CD4-positive, alpha-beta T cell treated with Interleukin-6 for 4 hours (primary cell): ENCODE measurements at places on chromosomes 3 and 15.

DNA sequence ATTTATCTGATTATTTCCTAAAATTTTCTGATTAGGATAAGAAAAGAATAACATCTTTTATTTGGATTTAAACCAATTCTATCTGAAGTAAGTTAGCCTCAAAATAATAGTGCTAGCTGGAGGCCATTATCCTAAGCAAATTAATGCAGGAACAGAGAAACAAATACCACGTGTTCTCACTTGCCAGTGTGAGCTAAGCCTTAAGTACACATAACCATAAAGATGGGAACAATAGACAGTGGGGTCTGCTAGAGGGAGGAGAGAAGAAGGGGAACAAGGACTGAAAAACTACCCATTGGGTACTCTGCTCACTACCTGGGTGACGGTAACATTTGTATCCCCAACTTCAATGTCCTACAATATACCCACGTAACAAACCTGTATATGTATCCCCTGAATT lies 31.3 kb upstream of the LYSMD4 start:
- DNase-seq: no peak

DNA sequence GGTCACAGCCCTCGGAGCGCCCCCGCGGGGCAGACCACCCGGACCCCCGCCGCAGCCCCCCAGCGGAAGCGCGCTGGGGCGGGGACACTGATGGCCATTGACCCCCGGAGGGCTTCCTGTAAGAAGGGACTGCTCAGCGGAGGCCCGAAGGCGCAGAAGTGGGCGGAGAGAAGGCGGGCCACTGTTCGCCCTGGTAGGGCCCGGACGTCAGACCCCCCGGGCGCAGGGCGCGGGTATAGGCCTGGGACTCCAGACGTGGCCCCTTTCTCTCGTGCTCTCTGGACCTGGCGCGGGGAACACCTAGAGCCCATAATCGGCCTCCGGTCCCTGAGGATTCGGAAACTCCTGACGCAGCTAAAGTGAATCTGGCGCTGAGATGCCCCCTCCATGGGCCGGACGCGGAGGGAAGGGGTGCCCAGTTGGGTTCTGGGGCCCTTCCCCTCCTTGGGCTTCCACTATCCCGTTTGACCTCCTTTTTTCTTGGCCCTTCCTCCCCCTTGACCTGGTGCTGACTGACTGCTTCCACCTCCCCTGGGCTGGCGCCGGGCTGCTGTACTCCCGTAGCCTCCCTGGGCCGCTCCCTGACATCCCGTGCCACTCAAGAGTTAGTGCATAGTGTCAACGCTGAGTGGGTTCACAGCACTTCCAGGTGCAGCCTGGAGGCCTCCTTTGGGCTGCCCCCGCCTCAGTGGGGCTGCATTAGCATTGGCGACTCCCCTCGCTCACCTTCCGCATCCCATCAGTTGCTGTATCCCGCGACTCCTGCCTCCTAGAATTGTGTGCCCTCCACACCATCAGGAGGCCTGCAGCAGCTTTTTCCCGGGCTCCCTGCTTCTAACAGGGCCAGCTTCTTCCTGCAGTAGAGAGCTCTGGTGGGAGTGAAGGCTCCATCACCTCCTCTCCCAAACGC lies 694 bp downstream of the ABTB1 start:
- DNase-seq: peak; percentile 71

- DNase-seq: no peak
Observed at GRCh38 chr3:172080503-172080902, 41.1 kb downstream of the FNDC3B start.

DNA sequence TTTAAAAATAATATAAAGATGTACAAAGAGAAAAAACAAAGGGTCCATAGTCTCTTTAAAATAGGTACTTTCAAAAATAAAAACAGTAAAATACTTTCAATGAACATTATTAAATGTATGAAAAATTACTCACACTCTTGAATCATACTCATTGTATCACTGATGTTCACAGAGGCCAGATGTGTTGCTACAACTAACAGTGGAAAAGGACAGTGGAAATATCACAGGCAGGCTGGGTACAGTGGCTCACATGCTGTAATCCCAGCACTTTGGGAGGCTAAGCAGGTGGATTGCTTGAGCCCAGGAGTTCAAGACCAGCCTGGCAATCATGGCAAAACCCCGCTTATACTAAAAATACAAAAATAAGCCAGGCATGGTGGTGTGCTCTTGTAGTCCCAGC lies 26.8 kb downstream of the NPHP3 start:
- no peak for DNase-seq

DNA sequence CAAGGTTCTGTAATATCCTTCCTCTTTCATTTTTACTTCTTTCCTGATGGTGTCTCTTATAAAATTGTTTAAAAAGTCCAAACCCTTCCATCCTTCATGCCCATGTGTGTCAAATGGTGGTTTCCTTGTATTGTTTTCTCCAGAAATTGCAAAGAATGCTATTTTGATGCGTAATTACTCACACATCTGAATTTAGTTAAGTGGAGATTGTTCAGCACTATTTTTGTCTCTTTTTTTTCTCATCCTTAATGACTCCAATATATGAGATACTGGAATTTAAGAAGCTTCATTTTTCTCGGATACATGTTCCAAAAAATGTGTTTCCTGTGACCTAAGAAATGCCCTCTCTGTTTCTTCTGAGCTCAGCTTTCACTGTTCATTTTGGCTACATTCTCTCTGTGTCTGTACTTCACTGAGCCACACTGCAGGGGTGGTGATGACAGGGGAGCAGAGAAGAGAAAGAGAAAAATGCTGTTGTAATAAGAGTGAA lies 799.8 kb downstream of the DIPK2A start:
- no peak for DNase-seq

DNA sequence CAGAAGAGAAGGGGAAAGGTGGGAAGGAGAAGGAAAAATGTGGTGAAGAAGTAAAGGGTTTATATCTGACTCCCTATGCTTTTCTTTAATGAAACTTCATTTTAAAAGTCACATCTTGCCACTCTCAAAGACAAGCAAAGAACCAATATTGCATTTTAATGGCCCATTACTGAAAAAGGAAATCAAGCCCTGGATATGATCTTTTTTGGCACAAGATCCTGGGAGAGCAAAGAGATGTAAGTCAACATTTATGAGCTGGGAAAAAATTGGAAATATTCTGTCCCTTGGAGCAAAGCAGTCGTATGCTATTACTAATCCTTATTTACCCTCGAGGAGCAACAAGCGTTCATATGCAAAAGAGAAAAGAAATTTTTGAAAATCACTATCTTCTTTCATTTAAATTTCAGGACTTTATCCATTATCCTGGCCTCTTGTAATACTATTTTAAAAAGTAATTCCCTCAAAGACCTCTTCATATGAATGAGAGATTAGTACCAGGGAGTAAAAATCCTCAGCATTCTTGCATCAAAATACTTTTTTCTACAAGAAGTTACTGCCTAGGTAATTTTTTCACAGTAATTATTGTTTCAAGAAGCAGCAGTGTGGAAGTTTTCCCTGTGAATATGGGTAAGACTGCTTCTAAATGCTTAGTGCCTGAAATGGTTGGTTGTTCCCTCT lies 435.3 kb upstream of the PDZRN3 start:
- no peak for DNase-seq

DNA sequence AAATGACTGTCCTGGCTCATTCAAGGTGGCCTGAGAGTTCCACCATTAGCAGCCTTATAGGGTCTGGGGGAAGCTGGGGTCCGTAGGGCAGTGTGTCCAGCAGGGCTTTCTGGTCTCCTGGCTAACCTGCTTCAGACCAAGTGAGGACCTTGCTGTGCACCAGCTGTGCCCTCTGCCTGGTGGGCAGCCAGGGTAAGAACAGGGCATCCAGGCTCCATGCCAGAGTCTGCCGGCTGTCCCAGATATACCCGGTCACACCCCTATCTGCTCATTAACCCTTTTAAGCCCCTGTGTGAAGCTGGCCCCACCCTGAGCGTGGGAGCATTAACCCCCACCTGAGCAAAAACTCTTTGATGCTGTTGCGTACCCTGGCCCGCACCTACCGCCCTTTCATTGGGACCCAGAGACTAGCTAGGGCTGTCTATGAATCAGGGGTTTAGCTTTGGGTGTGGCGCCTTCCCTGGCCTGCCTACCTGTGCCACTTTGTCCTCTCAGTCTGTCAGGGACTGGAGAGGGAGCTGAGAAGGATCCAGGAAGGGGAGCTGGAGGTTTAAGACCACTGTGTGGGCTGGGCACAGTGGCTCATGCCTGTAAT lies 17.6 kb downstream of the SEMA3F start:
- no peak for DNase-seq

DNA sequence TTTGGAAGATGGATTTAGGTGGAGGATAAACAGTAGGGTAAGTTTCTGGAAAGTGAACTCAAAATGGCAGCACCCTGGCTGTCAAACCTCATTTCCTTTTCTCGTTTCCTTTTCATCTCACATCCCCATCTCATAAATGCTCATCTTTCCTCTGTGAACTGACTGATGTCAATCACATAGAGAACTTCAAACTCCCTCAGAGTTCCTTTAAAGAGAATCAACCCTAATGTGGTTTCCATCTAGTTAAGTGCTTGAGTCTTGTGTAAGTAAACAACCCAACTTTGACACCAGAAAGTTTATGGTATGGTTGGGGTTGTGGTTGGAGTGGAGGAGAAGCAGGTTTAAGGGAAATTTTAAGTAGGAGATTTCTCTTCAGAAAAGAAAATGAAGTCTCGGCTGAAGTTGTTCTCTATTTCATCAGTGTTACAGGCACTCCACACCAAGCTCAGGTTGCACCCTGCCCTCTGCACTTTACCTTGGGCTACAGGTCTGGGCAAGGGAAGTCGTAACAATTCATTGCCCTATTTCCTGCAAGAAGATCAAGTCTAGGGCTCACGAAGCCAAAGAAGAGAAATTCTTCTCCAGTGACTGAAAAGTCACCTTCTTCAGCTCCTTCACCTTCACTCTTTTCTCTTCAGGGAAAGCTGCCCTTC lies 34.4 kb upstream of the TNIK start:
- peak; percentile 35 for DNase-seq

DNA sequence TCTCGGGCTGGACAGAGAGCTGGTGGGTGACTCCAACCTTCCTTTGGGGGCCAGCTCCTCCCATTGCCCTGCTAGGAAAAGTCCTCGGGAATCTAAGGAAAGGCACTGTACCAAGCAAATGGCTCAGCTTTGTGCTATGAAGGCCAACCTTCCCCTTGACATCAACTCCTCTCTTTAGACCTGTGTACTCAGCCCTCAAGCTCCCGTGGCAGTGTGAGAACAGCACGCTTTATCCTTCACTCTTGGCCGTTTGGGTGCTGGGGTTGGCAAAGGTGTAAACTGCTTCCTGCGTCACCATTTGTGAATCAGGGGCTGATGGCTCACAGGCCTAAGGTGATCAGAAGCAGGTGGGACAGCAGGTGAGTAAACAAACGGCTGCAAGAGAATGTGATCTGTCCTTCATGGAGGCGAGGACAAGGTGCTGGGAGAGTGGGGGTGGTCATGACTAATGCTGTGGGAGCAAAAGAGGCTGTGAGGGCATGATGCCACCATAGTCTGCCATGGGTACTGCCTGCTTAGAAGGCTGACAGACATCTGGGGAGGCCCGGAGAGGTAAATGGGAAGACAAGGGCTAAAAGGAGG lies 165.2 kb upstream of the TPM1 start:
- DNase-seq: no peak

- no peak for DNase-seq
Observed at GRCh38 chr3:138349926-138350665, 1.7 kb downstream of the MRAS start.

DNA sequence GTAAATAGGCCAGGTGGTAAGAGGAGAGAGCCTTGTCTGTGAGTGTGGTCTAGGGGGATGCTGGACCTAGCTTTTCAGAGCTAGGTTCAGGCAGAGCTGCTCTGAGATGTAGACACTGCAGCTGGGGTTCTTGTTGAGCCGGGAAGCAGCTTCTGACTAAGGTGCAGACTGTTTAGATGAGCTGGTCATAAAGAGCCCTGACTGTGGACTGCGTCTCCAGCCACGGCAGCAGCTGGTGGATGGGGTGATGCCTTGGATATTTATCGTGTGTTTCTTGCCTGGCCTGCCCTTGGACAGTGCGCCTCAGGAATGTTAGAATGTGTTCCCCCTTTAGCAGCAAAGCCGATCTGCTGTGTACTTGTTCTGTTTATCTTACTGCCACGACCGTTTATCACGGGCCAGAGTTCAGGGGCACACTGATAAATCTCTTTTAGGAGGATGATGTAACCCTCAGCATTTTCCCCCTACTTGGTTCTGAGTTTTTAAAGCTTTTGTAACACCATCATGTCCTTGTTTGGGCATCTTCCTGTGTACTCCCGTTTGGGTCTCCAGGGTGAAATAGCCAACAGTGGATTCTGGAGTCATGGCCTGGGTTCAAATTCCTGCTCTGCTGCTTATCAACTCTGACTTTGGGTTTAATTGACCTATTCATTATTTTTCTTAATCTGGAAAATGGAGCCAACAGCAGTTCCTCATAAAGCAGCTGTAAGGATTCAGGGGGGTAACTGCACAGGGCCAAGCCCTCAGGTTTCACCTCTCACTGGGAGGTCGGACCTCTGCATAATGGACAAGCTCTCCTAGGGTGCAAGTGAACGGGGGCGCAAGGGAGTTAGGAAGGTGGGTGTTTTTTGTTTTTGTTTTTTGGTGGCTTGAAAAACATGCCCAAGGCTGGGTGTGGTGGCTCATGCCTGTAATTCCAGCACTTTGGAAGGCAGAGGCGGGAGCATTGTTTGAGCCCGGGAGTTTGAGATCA lies 51.4 kb downstream of the FLNB start:
- DNase-seq: no peak

- DNase-seq: no peak
Observed at GRCh38 chr3:71907996-71908395, 123.0 kb upstream of the PROK2 start.

- DNase-seq: no peak
Observed at GRCh38 chr3:18660059-18660458, 234.9 kb upstream of the SATB1 start.

DNA sequence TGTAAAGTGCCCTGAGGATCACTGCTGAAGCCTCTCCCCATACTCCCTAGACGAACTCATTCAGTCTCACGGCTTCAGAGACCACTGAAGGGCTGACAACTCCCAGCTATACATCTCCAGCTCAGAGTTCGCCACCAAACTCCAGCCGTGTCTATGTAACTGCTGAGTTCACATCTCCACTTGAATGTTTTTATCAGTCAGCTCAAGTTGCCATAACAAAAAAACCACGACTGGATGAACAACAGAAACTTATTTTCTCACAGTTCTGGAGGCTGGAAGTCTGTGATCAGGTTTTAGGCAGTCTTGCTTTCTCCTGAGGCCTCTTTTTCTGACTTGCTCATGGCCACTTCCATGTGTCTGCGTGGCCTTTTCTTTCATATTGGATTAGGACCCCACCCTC lies 223.0 kb upstream of the LRRFIP2 start:
- DNase-seq: no peak

- DNase-seq: no peak
Observed at GRCh38 chr3:66542153-66542552, 41.3 kb upstream of the LRIG1 start.
